Stimulated activated effector memory CD8-positive, alpha-beta T cell treated with anti-CD3 and anti-CD28 coated beads, Interleukin-12 subunit alpha, Interleukin-12 subunit beta, amount 100 ng/mL, for 72 hours (primary cell): ENCODE measurements at places on chromosomes 16 and 17.
A peak's percentile ranks its signal among the peaks of the same experiment; 100 is the strongest.

- DNase-seq: peak; percentile 21
Observed at GRCh38 chr17:4433515-4434031, at the start of gene SPNS3. SPNS3 (plus strand) TSS chr17:4433940; CDS start chr17:4433968, 28 bp downstream.

DNA sequence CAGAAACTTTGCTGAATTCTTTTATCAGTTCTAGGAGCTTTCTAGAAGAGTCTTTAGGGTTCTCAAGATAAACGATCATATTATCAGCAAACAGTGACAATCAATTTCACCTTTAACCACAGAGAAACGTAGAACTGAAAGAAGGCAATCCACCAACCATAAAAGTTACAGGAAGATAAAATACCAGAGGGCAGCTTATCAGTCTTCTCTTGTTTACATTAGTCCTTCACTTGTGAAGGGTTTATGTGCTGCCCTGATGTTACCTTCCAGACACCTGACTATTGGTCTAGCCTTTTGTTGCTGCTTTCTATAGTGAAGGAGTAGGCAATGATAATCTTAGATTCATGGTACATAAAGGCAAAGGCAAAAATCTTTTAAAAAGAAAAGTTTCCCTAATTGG is 73.2 kb upstream of the EFCAB3 start:
- no peak for DNase-seq

DNA sequence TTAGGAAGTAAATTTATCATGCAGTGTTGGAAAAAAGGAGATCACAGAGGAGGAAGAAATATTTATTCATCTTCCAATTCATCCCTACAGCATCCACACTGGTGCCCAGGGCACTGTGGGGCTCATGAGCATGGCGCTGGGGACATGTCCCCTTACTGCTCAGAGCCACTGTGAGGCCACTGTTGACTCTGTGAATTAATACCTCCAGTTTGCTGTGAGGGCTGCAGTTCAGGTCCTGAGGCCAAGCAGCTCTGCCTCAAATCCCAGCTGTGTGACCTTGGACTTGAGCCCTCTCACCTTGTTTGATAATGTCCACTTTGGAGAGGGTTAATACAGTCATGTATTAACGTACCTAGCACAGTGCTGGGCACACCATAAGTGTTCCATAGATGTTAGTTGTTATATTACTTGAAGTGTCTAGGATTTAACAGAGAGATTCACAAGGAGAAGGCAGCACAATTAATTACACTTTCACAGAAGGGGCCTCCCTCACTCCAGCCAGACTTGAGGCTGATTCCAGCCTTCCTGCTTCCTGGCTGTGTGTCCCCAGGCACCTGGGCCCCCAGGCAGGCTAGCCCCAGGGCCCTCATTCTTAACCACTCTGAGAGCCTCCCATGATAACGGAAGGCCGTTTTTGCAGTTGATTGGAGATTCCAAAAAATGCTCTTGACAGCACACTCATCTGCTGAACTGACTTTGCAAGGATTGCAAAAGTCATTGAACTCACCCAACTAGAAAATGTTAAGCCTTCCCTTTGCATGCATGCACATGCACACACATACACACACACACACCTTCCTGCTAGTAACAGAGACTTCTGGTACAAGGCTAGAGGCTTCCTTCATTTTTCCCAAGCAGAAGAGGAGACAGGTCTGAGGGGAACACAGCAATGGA is 29.4 kb downstream of the KATNIP start:
- DNase-seq: no peak

GRCh38 chr16:78988361-78988969 is 612.1 kb downstream of the MAF start:
- no peak for DNase-seq

- no peak for DNase-seq
Observed at GRCh38 chr16:58338205-58338604, 43.4 kb upstream of the PRSS54 start.

- no peak for DNase-seq
Observed at GRCh38 chr17:17559164-17559563, 32.3 kb downstream of the PEMT start.

DNA sequence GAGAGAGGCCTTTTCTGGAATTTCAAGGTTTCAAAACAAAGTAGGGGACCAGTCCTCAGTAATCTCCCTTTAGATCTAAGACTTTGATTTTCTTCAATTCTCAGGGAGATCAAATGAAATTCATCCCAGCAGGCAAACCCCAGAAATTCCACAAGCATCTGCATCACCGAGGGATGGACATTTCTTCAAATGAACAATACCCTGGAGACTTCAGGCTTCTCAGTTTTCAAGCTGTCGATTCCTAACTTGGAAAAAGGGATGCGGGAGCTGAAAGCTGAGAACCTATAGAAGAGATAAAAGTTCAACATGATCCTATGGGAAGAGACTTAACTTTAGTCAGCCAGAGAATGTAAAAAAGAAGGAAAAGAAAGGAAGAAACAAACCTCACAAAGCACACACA is 296.9 kb upstream of the CDH5 start:
- no peak for DNase-seq

GRCh38 chr17:64309710-64310109 is 46.6 kb upstream of the TEX2 start:
- DNase-seq: no peak

GRCh38 chr17:37493249-37494027 is 3.7 kb downstream of the DUSP14 start:
- DNase-seq: no peak

GRCh38 chr17:31310886-31311285 is 3.0 kb downstream of the EVI2B start:
- DNase-seq: no peak

- DNase-seq: no peak
Observed at GRCh38 chr16:69481901-69482341, 57.5 kb downstream of the CYB5B start.

DNA sequence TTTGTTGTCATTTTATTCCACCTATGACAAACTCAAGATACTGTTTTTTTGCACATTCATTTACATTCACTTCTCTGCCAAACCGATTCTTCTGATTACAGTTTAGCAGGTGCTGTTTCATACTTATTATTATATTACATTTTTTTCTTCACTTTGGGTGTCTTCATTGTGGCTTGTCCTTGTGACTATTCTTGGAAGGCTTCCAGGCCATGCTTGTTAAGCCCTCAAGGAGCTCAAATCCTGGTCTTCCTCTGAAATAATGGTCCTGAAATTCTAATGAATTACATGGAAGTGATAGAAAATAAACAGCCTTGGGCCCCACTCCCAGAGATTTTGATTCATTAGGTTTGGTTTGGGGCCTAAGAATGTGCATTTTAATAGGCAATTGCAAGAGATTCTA is 1.4 kb downstream of the KRTAP2-4 start:
- DNase-seq: no peak

DNA sequence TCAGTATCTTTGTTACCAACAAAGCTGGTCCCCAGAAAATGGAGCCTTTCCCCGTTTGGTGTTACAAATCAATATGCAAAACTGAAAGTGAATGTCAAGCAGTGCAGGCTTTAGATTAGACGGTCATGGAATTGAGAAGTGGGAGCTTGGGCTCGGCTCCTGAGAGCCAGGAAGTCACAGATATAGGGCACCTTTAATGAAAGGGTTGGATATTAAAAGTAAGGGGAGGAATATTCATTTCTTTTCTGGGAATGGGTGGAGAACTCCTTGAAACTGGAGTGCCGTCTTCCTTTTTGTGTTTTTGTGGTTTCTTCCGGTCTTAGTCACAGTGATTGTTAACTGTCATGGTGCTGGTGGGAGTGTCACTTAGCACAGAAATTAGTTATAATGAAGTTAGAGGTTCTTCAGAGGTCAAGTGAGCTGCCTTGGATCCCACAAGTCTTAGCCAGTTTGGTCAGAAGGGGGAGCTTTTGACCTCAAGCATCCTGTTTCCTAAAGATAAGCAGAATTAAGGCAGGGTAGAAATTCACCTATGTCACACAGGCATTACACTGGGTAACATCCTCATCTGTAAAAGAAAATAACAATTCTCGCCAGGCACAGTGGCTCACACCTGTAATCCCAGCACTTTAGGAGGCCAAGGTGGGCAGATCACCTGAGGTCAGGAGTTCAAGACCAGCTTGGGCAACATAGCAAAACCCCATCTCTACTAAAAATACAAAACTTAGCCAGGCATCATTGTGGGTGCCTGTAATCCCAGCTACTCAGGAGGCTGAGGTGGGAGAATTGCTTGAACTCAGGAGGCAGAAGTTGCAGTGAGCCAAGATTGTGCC is 9.6 kb upstream of the EIF1 start:
- DNase-seq: peak; percentile 83

GRCh38 chr16:66130296-66130905 is 236.1 kb upstream of the CDH5 start:
- no peak for DNase-seq

DNA sequence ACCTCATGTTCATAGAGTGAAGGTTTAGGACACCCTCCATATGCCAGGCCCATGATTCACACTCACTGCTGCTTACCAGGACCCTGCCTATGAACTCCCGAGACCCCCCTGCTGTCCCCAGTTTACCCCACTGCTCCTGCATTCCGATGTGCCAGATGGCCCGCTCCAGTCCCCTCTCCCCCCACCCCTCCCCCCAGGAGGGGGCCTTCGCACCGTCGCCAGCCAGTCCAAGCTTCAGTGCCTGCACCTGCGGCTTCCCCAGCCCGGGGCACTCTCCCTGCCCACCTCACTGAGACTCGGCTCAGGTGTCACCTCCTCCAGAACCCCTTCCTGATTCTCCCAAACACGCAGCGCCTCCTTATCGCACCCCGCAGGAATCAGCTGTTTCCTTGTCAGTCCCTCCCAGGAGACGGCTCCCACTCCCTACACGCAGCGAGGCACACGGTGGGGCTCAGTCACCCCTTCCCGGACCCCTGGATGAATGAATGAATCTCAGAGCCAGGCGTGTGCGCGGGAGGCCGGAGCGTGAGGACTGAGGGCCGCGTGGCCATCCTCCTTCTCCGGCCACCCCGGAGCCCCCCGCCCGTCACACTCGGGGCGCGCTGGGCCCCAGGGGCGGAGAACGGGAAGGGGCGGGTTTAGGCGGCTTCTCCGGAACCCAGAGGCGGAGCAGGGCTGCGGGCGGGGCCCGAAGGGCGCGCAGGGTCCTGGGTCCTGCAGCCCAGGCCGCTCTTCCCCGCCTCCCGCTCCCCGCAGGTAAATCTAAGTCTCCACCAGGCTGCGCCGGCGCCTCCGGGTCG is 1.6 kb downstream of the MYO1C start:
- peak; percentile 82 for DNase-seq

DNA sequence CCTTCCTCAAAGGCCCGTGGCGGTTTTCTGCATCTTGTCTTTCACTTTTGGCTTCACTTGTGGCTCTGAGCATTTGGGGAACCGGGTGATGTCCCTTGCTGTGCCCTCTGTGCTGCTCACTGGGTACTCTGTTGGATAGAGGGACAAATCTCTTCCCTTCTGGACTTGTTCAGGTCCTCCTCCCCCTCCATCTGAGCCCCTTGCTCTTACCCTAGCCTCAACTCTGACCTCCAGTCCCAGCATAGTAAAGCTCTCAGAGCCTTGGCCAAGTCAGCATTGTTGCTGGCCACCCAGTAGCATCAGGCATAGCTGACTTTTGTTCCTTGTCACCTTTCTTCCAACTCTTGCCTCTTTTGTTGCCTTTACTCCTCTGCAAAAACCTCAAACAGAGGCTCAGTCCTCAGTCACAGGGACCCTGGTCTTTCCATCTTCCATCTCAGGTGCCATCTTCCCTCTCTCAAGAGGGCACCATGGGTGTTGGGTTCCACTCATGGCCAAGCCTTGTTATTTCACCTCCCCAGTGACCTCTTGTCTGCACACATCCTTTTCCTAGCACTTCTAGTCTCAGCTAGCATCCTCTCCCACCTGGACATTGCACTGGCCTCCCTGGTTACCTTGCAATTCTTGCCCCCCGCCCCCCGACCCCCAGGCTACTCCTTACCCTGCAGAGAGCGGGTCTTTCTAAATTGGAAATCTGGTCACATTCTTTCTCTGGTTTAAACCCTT is 393 bp upstream of the PSMB10 start:
- no peak for DNase-seq

DNA sequence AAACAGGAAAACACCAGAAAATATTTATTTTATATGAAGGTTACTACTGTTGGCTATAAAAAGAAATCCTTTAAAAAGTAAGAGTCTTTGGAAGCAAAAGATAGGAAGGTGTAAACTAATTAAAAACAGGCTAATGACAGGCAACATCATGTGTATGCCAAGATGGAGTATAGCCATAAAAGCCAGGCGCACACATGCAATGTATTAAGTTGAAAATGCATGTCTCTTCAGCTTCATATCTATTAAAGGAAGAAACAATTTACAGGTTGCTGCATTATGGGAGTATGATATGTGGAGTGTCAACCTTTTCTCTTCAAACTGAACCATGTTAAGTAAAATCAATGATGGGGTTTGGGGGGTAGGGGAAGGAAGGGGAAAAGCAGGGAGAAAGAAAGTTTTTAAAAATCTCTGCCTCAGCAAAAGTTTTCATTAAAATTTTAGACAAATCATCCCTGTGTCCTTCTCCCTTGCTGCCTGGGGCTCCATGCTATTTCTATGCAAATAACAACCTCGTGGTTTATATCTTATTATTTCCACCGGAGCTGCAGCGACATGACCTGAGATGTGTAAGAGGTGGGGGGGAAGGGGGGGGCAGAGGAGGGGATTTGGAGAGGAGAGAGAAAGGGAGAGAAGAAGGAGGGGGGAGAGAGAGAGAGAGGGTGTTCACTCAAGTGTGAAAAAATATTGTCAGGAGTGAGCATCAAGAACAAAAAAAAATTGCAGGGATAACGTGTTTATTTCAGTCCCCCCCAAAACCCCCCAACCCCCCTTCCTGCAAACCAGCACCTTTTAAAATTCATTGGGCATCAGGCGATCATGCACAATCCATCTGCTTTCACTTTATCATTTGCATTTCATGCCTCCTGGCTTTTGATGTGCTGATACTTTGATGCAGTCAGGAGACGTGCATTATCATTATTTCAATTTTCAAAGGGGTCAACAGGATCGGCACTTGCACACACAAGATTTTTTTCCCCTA is 197.6 kb downstream of the AATF start:
- no peak for DNase-seq

DNA sequence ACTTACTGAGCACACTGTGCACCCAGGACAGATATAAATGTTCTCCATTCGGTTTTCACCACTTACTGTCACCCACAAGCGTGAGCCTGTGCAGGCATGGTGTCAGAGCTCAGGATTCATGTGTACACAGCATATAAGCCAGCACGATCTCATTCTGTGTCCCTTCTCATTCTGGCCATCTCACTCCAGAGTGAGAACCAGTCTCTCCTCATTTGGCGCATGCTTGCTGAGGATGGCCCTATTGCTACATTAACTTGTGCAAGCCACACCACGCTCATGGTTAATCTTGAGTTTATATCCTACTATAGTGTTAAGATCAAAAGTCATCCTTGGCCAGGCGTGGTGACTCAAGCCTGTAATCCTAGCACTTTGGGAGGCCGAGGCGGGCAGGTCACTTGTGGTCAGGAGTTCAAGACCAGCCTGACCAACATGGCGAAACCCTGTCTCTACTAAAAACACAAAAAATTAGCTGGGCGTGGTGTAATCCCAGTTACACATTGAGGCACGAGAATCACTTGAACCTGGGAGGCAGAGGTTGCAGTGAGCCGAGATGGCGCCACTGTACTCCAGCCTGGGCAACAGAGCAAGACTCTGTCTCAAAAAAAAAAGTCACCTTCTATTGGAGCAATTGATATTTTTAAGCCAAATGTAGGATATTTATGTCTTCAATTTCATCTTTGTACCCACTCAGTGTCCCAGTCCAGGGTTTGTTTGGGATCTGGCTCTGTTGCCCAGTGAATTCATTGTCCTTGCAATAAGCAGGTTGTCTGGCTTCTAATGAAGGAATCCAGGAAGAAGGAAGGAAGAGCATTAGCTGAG is 20.9 kb downstream of the SOCS1 start:
- DNase-seq: peak; percentile 62

- DNase-seq: no peak
Observed at GRCh38 chr16:89934611-89935553, 11.7 kb downstream of the TUBB3 start.

- DNase-seq: no peak
Observed at GRCh38 chr17:35449371-35449931, 885 bp upstream of the SLFN13 start.
